ENCODE measurements at places on chromosomes 3 and 15.

- no peak for DNase-seq
These were observed 34.6 kb downstream of the CTXND1 start for GRCh38 chr15:80217327-80217900.

GRCh38 chr3:150607267-150608065, 4.3 kb downstream of the SELENOT start:
- no peak for DNase-seq

DNA sequence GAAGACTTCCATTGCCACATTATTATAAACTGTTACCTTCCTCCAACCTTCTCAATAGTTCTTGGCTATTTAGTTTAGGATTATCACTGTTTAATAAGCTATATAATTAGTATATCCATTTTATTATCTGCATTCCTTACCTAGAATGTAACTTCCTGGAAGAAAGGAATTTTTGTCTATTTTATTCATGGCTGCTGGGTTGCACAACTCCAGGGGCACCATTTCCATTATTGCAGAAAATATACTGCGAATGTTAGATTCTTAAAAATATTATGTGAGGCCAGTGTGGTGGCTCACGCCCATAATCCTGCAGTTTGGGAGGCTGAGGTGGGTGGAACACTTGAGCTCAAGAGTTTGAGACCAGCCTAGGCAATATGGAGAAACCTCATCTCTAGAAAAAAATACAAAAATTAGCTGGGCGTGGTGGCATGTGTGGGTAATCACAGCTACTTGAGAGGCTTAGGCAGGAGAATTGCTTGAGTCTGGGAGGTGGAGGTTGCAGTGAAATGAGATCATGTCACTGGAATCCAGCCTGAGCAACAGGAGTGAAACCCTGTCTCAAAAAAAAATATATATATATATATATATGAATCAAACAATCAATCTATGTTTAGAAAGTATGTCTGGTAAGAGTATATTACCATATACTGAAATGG, 19.9 kb downstream of the CLDN1 start:
- DNase-seq, result no peak

GRCh38 chr15:22918056-22918455, 62.1 kb downstream of the CYFIP1 start:
- DNase-seq, result peak; percentile 57

GRCh38 chr3:64163755-64164148, 61.5 kb downstream of the PRICKLE2 start:
- peak; percentile 57 for DNase-seq

- DNase-seq, result no peak
These were observed 152.6 kb downstream of the LPP start for GRCh38 chr3:188306435-188307005.

GRCh38 chr3:55505776-55506175, 18.7 kb upstream of the WNT5A start:
- no peak for DNase-seq

GRCh38 chr3:161082063-161082462, 23.1 kb downstream of the B3GALNT1 start:
- no peak for DNase-seq

- DNase-seq, result no peak
These were observed 37.5 kb downstream of the TGFBR2 start for GRCh38 chr3:30643763-30644462.
